Urinary bladder (tissue), 4 donors: ENCODE measurements at places on chromosomes 6 and 20.
A peak's percentile ranks its signal among the peaks of the same experiment; 100 is the strongest.

DNA sequence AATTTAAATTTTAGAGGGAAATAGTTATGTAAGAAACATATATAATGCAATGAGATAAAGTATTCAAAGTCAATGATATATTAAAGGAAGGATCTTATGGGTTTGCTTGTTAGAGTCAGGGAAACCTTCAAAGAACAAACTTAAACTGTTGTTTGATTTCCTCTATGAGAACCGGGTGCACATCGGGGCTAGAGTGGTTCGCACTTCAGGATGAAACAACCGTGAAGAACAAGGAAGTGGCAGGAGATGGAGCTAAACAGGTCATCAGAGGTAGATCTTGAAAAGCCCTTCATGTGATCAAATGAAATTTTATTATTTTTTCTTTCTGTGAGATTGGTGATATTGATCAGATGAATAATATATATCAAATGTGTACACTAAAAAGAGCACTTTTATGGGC, 951.9 kb upstream of the FLRT3 start:
- no peak for DNase-seq

DNA sequence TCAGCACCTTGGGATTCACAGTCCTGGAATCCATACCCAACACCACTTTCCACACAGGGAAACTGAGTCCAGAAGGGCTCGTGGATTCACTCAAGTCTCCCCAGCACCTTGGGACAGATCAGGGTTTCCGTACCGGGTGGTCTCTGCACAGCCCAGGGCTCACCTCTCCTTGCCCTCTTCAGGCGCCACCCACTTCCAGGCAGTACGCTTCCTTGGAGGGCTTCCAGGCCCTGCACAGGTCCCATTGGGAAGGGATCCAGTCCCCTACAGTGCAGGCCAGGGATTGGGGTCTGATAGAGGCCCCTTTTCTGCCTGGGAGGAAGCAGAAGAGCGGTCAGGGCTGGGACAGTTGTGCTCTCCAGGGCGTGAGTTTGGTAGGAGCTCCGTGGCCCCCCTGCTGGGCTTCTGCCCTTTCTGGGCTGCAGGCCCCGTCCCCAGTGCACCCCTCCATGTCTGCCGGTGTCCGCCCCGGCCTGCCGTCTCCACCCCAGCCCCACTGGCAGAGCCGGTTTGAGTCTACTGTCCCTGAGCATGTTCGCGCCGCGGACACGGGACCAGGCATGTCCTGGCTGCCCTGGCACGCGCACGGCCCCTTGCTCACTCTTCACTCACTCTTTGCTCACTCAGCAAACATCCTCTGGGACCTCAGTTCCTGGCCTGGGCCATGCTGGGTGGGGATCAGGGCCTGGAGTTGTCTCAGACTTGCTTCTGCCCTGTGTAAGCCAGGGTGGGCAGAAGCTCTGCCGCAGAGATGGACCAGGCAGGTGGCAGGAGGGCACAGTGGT, 12.6 kb downstream of the SRC start:
- peak; percentile 48 for DNase-seq

DNA sequence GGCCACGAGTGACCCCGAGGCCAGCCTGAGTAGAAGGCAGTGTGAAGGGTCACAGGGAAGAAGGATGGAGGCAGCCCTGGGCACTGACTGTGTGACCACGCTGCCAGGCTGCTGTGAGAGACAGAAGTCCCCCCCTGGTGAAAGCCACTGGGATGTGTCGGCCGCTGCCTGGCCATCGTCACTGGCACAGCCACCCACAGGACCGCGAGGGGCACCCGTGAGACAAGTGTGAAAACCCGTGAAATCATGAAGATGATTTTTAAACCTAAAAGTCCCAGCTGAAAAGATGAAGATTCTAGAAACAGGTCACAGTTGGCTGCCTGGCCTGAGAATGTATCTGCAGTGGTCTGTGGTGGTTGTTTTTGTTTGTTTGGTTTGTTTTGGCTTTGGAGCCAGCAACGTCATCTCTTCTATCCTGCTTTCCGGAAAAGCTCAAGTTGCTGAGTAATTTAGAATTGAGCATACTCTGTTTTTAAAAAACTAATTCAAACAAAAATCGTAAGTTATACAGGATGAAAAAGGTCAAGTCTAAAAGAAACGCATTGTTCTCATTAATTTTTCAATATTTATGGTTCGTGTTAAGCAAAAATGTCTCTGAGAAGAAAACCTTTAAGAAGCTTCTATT, 94.7 kb downstream of the HUS1B start:
- DNase-seq = no peak

DNA sequence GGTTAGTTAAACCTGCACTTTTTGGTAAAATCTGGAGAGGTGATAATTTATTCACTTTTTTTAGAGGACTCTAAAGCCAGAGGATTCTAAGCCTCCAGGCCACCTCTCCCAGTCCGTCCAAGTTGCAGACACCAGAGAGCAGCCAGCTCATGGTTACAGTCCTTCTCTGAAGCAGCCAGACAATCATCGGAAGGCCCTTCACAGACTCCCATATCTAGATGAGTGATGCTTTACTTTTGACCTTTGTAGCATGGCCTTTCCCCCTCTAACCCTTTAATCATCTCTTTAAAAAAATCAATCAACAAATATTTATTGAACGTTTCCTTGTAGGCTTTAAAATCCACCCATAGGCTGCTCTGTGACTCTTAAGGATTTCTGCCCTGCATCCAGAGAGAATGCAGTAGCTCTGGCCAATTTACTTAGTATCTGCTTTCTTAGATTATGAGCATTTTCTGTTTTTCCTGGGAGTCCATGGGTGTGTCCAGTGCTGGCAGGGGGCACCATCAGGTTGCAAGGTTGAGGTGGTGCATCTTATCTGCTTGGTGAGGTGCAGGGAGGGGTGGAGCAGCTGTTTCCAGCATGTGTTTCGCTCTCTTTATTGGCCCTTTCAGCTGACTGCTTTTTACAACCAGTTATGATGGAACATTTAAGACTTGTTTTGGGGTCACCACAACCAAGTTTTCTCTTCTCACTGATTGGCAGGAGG, 58.6 kb downstream of the JARID2 start:
- DNase-seq = no peak
